ENCODE measurements at places on chromosomes 11 and 22.
A peak's percentile ranks its signal among the peaks of the same experiment; 100 is the strongest.

GRCh38 chr11:45113807-45114206, 32.6 kb upstream of the PRDM11 start:
- no peak for DNase-seq

DNA sequence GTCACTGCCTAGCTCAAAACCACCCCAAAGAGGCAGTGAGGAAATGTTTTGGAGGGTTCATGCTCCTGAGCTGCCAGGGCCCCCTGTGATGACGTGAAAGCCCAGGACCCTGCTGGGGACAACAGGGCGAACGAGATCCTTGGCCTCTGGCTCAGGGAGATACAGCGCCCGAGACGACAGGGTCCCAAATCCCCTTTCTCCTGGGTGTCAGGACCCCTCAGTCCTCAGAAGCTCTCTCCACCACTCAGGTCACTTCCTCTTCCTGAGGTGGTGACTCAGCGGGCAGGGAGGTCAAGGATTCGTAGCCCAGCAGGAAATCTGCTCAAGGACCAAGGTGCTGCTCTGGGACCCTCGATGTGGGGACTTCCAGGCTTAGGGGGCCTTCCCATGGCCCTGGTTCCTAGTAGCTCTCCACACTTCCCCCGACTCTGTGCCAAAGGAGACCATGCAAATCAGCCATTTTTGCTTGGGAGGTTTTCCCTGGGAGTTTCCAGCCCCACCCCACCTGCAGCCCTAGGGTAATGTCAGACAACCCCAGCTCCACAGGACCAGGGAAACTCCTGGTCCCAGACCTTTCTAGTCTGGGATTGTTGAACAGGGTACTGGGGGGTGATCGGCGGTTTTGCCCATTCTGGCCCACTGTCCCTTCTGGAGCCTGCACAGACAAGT, 12.8 kb downstream of the BCL9L start:
- DNase-seq: no peak

DNA sequence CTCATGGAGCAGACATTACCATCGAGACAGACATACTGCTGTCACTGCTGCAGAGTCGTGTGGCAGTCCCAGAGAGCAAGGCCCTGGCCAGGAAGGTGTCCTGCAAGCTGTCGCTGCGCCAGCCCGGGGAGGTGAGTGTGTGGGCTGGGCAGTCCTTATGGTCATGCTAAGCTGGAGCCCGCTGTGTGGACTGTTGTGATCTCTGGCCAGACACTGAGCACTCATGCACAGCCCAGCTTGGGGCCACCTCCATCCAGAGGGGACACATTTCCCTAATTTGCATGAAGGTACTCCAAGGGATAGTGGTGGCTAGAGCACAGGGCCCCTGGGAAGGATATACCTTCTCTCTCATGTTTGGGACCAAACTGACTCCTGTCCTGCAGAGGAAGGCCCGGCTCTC, 9.6 kb downstream of the ANKK1 start:
- no peak for DNase-seq

DNA sequence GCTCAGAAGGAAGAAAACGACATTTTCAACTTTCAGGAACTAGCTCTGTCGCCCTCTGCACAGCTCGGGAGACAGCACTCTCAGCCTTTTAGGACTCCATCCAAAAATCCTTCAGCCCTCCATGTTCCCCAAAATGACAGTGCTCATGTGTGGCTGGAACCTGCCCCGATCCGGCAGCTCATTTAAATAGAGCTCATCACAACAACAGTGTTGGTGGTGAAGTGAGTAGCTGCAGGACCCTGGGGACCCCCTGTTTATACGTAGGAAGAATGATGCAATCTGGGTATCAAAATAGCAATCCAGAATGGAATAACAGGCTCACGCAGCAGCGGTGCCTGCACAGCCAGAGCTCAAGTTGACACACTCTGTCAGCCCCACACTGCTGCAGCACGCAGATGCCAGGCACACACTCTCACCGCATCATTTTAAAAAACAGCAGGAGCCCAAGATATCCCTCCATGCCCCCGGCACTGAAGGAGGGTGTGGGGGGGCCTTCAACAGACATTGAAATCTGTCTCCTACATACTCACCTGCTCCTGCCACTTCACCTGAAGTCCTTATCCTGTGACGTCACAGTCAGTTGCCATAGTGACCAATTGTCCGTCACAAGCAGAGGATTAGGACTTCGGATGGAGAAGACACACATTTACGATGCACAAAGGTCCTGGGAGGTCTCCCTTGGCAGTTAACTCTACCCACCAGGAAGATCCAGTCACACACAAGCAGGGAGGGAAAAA, 24.0 kb downstream of the TRIM66 start:
- DNase-seq: no peak

DNA sequence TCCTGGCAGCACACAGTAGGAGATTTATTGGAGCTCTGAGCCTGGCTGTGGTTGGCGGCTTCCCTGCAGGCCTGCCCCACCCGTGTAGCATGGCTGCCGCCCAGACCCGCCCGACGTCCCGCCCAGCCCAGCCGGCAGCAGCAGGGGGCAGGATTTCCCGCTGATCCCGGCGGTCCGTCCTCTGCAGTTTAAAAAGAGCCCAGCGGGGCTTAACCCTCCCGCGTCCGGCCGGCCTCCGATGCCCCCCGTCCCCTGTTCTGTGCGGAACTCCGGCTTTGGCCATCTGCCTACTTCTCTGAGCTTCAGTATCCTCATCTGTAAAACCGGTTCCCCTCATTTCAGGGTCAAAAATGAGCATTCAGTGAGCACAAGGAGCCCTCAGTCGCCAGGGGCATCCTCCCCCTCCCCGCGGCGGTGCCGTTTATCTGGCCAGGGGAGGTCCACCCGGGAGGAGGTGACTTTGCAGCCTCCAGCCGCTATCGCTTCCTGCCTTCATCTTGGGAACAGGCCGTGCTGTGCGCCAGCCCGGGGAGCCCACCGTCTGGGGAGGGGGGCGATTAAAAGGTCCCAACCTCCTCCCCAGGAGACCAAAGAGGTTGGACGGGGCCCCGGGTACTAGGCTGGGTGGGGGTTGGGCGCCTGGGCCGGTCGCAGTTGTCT, at the start of gene GAS2L1:
GAS2L1 (plus strand) TSS at position 476 of the 660 bp plus-strand sequence. CDS start 1,456 bp downstream, outside the sequence.
- peak; percentile 37 for DNase-seq

GRCh38 chr22:46002757-46003270, 25.9 kb upstream of the WNT7B start:
- no peak for DNase-seq

DNA sequence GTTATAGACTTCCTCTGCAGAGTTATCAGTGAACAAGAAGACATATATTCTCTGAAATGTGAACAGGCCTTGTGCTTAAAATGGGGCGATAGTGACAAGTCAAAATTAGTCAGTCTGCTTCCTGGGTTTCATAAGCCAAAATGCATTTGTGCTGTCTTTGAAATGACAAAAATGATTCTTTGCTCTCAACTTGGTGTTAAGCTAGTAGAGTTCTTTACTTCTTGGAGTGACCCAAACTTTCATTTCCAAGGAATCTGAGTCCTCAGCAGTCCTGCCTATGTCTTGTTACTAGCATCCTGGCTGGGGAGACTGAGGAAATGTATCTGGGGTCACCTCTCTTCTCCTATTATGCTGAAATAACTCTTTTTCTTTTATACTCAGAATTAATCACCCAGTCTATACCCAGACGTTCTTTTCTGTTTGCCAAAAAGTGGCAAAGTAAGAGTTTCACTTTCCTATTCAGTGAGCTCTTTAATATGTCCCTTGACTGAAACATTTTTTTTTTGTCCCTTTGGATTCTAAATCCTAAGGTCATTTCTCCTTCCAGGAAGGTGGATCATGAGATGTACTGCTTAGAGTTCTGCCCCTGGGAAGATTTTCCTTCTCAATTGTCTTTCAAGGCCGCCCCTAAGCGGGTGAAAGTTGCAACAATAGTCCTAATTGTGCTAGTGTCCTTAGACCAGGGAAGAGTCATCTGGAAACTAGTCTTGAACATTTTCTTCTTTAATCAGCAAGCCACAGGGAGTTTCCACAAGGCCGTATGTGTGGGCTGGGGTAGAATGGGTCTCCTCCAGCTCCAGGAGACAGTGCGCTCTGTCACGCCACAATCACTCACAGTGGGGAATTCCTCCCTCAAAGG, 53.0 kb upstream of the RDX start:
- DNase-seq: peak; percentile 74

- no peak for DNase-seq
These were observed 586 bp downstream of the LRP5 start for GRCh38 chr11:68312780-68313573.

DNA sequence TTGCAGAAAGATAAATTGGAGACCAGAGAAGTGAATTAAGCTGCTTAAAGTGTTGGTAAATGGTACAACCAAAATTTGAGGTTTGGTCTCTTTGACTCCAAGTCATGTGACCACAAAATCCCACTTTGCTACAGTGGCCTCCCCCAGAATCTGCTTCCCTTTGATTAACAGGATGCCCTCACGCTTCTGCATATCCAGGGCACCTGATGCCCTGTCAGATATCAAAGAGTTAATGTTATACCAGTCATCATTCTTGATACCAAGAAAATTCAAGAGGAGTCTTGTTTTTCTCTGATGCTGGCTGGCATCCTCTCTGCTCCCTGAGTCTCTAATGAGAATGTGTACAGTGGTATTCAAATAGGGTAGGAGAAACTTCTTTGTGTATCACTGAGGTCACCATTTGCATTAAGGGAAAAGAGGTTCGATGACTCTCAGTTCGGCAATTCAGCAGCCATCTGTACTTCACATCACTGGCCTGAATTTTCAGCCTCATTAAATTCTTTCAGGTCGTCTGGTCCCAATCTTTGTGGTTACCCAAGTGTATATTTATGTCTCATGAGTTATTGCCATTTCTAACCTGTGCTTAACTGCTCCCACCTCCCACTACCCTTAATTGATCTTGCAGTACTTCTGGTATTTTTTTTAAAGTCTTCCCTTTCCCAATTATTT, 73.9 kb downstream of the BDNF start:
- no peak for DNase-seq

DNA sequence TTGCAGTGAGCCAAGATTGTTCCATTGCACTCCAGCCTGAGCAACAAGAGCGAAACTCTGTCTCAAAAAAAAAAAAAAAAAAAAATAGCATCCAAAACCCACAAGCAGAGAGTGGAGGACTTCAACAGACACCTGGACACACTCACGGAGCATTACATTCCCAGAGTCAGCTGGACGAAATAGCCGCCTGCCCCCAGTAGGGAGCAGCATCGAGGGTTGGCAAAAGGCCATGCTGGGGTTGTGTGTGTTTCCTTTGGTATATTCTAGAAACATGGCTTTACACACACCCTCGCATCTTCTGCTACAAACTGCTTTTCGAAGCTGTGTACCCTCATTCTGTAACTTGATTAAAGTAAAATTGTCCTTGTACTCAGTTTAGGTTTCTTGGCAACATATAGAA, 5.3 kb downstream of the ADA2 start:
- DNase-seq: peak; percentile 31

DNA sequence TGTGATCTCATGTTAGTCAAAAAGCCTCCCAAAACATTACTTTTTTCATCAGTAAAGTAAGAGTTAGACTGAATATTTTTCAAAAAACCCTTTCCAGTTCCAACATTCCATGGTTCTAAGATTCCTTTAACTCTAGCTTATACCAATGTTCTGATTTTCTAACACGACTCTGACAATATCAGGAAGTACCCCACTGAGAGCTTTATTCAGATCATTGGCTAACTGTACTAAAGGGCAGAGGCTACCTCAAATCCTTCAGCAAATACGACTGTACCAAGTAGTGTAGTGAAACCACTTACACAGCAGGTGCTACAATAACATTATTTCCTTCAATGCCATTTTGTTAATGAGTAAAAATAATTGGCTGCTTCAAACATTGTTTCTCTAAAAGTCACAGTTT, 213.4 kb upstream of the PITPNB start:
- DNase-seq: no peak

DNA sequence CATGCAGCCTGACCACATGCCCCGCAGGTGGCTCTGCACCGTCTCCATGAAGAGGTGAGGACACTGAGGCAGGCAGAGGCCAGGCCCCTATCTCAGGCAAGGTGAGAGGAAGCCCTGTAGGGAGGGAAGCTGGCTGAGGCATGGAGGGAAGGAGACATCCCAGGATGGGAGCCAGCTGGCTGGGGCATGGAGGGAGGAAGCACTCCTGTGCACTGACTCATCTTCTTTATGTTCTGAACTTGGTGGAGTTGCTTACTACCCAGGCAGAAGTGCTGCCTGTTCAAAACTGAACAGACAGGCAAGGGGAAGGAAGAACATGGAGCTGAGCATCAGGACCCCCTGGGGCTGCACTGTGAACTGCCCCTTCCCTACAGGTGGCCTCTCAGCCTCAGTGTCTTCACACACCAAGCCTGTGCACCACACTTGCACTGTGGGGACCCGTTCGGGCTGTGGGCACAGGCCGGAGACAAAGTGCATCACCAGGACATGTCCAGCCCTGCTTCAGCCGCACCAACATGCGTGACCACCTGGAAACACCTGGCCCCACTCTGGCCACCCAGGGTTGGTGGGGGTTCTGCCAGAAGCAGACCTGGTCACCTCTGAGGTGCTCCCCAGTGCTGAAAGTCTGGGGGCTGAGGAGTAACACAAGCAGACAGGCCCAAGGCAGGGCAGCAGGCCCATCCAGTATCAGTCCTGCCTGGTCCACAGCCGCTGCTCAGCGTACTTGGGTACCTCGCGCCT, 55.5 kb downstream of the DGCR2 start:
- no peak for DNase-seq

GRCh38 chr22:45224988-45225731, 15.5 kb downstream of the KIAA0930 start:
- DNase-seq: no peak

DNA sequence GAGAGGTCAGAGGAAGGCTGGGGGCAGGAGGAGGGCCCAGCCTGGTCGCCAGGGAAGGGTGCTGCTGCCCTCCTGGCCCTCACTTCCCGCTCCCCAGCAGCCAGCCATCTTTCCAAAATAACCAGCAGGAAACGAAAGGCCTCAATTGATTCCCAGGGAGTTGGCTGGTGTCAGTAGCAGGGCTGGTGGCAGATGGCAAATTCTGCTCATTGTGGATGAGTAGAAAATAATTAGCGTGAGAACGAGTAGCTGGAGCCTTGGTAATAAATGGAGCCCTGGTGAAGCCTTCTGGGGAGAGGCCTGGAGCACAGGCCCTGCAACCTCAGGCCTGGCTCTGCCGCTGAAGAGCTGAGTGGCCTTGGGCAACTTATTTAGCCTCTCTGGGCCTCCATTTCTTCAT, 31.3 kb downstream of the DAGLA start:
- no peak for DNase-seq

DNA sequence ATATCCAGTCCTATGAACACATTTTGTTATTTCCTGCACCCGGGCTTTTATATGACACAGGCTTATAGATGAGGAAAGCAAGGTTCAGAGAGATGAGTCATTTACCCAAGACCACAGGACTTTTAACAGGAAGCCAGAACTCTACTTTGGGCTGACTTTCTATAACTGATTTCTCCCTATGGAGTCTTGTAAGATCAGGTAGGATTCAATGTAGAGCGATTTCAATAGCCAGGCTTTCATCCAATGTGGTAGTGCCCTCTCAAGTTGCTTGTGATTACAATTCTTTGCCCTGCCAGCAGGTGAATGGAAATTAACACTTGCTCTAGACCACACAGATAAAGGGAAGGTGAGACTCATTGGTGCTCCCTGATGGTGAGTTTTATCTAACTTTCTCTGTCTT, 378.3 kb downstream of the INSC start:
- no peak for DNase-seq

DNA sequence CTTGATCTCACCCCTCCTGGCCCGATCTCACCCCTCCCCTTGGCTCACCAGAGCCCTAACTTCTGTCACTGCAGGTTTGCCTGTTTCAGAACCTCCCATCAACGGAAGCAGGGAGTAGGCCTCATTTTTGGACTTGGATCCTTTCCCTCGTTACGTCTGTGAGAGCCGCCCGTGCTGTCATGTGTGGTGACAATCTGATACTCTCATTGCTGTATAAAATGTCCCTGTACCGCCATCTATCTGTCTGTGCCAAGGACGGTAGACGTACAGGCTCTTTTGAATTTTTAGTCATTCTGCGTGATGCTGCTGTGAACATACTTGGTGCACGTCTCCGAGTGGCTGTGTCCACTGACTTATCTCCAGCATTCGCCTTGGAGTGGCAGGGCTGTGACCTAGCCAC, 1163.1 kb downstream of the BRD1 start:
- DNase-seq: no peak

Data from activated T-helper 1 cell treated with anti-CD3 and anti-CD28 coated beads, Interleukin-12 subunit alpha, Interleukin-12 subunit beta, Interleukin-2, Interleukin-4 antibody, amounts not matched to agents 30 ng/mL and 10 ng/mL and 1 ng/mL, durations not matched to agents 14 hours and 24 hours and 36 hours (primary cell).